NCI-H1092 (cell line): ENCODE measurements at places on chromosomes 11 and 22.

DNA sequence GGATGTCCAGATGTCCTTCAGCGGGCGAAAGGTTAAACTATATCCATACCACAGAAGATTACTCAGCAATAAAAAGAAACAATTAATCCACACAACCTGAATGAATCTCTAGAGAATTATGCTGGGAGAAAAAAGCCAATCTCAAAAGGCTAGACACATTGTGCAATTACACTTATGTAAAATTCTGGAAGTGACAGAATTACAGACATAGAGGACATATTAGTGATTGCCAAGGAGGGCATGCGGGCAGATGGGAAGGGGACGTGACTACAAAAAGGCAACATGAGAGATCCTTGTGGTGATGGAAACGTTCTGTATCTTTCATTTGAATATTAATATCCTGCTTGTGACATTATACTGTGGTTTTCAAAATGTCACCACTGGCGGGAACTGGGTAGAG lies 103.5 kb upstream of the BMAL1 start:
- no peak for DNase-seq

DNA sequence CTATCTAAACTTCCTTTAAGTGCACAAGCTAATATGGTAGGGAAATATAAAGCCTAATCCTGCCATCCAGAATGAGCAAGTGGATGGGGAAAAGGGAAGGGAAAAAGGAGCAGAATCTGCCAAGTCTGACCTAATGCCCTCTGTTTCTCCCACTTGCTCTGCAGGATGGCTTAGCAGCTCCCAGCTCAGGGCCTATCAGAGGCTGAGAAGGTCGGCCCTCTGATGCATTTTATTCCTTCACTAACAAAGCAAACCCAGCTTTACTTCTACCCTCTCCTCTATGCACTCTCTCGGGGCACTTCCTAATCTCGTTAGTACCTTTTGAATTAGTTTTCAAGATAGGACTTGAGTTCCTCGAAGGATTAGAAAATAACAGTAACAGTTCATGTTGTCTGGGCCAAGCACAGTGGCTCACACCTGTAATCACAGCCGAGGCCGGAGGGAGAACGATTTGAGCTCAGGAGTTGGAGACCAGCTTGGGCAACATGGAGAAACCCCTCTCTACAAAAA lies 9.9 kb upstream of the OR51V1 start:
- DNase-seq = no peak

GRCh38 chr22:28442264-28442710 lies 237.4 kb downstream of the TTC28 start:
- DNase-seq = no peak

GRCh38 chr11:16678466-16679116 lies 59.9 kb upstream of the C11orf58 start:
- DNase-seq = no peak

- DNase-seq = no peak
These were observed 252.1 kb upstream of the ARHGAP42 start for GRCh38 chr11:100434821-100435641.

DNA sequence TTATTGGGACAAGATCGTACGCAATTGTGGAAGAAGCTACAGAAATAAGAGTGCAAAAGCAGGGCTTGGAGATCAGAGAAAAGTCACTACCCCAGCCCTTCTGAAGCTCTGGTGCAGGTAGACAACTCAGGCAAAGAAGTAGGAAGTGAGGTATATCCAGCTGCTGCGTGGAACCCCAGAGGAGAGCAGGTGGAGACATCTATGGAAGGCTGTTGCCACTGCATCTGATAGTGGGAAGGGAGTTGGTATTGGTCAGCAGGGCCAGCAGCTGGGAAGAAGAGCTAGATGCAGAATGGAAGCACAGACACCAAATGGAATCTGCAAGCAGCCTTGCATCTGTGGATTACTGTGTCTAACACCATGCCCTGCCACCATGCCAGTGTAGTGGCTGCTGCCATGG lies 165.1 kb downstream of the WNT11 start:
- no peak for DNase-seq

- DNase-seq = no peak
These were observed 385.1 kb upstream of the CCDC90B start for GRCh38 chr11:83671289-83671688.

- DNase-seq = no peak
These were observed 72.1 kb upstream of the SLC22A12 start for GRCh38 chr11:64518928-64519327.

GRCh38 chr11:14418801-14419417 lies 59.9 kb upstream of the RRAS2 start:
- DNase-seq = no peak

GRCh38 chr11:130510407-130511006 lies 62.1 kb downstream of the ADAMTS15 start:
- no peak for DNase-seq

GRCh38 chr22:50567721-50568252 lies 5.1 kb upstream of the SYCE3 start:
- DNase-seq = no peak

DNA sequence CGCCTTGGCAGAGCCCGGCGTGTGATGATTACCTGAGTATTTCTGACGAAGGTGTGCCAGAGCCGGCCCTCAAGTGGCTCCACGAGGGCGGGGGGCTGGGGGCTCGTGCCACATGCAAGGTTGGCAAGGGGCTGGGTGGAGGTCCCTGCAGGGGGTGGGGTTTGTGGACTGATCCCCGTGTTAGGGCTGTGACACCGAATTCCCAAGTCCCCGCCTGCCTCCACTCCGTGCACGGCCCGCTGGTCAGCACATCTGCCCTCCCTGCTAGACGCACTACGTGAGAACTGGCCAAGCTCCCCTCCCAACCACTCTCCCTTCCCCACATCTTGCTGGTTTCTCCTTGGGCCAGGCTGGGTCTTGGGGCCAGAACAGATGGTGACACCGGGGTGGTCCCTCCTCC lies 34.2 kb downstream of the GRAMD4 start:
- DNase-seq = no peak

DNA sequence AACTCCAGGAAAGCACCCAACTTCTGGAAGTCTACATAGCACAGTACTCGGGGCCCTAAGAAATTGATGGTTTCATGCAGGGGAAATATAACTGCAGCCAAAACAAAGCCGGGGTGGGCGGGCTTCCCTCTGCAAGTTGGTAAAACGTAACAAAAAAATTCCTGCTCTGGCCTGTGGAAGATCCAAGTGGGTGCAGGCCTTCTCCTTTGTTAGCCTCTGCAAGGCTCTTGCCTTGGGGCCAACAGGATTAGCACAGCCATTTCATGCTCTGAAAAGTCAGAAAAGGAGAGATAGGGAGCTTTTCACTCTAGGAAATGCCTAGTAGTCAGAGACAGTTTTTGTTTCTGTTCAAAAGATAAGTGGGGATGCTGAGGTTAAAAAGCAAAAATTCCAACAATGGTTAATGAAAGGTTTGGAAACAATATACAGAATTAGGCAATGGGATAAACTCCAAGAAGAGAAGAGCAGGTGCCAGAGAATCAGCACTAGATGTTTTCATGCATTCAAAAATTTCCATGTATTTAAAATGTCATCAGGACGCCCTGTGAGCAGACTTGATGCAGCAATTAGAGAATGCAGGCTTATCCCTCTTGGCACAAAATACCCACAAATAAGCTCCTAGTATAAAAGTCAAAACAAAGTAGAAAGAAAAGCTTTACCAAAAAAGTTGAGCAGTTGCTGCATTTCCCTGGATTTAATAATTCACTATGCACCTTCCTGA lies 72.3 kb upstream of the CHRM4 start:
- no peak for DNase-seq

GRCh38 chr11:94834911-94835593 lies 66.9 kb downstream of the AMOTL1 start:
- DNase-seq = no peak

- DNase-seq = no peak
These were observed 55.7 kb downstream of the PANX1 start for GRCh38 chr11:94184362-94184761.

- DNase-seq = no peak
These were observed 6.8 kb downstream of the MALAT1 start for GRCh38 chr11:65505466-65506289.

- DNase-seq = no peak
These were observed 174.1 kb downstream of the MN1 start for GRCh38 chr22:27627444-27627833.

DNA sequence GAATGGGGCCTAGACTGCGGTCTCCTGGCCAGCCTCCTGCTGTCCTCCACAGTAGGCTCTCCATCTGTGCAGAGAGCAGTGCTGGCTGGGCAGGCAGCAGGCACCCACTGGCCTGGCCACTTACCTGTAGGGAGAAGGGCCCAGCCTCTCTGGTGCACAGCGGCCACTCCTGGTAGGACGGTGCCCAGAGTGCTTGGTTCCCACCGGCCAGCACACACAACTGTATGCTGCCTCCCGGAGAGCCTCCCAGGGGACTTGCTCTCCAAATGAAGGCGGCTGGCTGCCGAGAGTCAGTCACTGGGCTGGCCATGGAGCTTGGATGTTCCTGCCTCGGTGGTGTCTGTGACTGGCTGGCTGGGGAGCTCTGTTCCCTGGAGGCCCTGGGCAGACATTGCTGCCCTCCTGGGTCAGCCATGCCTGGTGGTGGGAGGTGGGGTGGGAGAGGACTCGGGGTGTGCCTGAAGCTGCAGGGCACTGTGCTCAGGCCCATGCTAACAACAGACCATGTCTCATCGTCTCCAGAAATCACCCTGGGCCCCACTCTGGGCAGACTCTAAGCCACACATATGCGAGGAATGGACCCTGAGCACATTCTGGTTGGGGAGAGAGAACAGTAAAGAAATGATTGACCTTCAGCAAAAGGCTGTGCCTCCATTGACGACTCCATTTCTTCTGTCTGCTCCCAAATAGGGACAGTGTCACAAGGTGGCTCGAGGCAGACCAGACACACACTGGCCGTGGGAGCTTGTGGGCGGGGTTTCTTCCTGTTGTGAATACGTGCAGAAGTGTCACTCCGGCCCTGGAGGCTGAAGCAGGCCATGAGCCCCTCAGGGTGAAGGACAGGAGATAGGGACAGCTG lies 350.8 kb downstream of the TBC1D22A start:
- no peak for DNase-seq

DNA sequence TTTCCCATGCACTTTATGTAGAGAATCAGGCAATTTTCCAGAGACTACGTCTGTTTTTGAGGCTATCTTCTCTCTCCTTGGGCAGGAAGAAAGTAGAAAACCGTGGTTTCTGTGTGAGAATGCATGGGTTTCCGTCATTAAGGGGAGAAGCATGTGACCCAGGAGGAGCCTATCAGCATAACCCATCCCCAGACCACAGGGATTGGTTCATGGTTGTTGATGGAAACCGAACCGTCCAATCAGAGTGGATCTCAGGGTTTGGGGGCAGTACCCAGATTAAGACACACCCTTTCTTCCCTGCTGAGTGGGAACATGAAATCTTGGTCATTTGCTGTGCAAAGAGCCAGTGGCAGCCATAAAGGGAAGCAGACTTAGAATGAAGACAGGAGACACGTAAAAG lies 517.8 kb downstream of the MN1 start:
- no peak for DNase-seq

GRCh38 chr11:18203723-18204122 lies 31.1 kb downstream of the MRGPRX4 start:
- no peak for DNase-seq

DNA sequence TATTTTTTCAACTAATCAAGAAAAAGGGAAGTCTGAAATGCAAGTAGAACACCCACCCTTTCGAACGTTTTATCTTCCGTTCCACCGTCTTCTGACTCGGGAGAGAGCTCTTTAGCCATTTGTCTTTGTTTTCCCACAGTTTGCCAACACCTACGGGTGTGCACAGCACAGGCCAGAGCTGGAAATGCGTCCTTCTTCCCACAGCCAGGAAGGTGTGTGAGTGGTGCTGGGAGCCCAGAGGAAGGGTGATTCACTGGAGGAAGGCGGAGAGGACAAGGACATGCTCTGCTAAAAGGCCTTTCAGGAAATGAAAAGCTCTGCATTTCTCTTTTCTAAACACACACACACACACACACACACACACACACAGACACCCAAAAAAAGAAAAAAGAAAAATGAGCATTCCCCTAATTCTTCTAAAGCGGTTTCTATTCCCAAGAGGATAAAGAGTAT lies 18.5 kb downstream of the ENDOD1 start:
- DNase-seq = no peak

GRCh38 chr11:68938816-68939582 lies 35.3 kb downstream of the IGHMBP2 start:
- no peak for DNase-seq

- DNase-seq = no peak
These were observed 41.8 kb upstream of the DLAT start for GRCh38 chr11:111983187-111983986.

DNA sequence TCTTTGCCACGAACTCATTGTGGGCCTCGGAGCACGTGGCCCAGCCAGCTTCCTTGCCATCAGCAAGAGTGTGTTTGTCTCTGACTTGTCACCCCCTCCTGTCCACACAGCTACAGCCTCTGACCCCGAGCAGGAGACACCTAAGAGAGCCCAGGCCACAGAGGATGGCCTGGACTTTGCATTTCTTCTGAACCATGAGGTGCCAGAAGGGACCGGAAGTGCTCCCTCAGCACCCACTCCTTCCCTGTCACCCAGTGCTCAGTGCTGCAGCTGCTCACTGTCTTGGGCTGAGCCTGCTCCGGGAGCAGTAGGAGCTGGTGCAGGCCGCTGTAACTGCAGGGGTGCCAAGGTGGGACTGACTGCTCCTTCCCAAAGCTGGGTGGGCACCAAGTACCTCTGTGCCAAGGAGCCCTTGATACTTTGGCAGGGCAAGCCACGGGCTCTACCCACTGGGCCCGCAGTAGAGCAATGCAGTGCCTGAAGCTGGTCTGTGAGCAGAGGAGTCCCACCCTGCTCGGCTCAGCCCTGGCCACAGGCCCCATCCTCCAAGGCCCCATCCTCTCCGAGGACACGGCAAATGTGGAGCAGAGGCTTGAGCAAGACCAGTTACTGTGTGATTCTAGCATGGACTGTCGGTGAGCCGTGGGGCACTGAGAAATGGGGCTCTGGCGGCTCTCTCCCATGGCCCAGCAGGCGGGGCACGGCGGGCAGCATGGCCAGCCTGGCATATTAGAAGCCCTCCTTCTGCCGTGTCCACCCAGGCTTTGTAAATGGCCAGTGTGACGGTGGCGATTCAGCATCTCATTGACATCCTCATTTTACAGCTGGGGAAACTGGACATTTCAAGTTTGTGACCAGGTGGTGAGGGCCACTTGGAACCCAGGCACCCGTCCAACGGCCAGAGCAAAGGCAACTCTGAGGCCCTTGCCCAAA lies 6.3 kb downstream of the GRK2 start:
- DNase-seq = no peak

GRCh38 chr11:132862933-132863332 lies 669.4 kb downstream of the OPCML start:
- no peak for DNase-seq

GRCh38 chr22:42515896-42516295 lies 3.7 kb downstream of the RRP7A start:
- DNase-seq = no peak

DNA sequence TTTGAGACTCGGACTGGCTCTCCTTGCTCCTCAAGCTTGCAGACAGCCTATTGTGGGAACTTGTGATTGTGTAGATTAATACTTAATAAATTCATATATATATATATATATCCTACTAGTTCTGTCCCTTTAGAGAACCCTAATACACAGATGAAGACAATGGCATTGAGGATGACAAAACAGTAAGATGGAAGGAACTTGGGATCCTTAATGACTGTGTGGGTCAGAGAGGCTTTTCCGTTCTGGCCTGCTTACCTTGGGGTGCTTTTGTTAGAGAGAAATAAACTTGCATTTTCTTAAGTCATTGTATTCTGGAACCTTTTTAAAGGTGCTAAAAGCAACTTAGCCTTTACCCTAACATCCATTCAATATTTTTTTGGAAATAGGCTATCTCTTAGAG lies 49.6 kb upstream of the RRAS2 start:
- no peak for DNase-seq
